ENCODE measurements at places on chromosomes 5 and 9.

DNA sequence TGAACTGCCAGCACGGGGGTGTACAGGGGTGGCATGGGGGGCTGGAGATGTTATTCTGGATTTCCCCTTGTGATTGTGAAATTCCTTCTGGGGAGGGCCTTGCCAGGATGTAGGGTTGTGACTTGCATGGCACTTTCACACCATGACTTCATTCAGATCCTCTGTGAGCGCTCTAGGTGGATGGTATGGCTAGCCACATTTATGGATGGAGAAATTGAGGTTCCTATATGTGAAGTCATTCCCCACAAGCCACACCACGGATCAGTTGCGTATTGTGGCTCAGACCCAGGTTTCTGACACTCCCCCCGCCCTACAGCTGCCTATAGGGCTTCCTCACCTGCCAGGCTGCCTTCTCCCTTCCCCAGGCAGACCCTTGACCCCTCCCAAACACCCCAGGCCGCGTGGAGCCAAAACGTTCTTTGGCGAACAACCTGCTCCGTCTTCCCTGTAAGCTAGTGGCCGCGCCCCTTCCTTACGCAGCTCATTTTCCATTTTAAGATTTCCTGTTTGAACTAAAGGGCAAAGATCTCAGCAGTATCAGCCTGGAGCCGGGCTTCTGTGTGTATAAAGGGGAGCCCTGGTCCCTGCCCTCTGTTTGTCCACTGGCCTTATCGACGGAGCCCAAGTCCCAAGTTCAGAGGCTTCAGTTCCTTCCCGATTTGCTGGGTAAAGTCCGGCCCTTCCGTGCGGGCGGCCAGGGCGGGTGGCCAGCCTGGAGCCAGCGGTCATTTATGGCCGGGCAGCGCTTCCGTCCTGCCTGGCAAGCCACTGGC, 97.8 kb upstream of the KLF4 start:
- DNase-seq: no peak

DNA sequence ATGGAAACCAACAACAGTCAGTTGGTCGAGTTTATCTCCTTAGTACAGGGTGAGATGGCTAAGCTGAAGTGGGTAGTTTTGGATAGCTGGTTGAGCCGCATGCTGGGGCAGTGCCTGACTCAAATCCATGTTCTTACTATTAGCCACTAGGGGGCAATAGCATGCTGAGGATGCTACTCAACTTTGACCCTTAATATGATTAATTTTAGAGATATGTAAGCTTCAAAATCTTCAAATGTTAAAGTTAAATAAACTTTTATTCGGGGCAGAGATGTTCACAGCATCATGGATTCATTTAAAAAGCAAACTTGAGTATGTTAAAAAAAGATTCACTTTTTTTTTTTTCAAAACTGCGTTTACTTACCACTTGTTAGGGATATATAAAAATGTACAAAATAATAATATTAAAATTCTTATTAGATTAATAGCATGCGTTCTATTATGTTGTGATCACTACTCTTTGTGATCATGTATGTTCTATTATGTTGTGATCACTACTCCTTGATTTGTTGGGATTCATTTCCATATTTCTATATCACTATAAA, 57.0 kb downstream of the C9orf153 start:
- peak; percentile 51 for DNase-seq

DNA sequence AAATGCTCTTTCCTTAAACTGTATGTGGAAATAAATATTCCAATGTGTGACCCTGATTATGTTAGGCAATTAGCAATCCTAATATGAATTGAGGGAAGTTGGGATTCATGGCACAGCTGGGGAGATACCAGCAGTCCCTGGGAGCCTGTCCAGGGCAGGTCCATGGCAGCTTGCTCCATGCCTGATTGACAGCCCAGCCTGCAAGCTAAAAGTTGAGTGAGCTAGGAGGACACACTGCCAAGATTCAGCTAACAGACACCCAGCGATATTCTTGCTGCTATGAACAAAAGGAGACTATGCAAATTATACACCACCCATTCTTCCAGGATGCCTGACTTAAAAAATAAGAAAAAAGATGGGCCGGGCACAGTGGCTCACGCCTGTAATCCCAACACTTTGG, 6.2 kb downstream of the TGFBI start:
- no peak for DNase-seq

- no peak for DNase-seq
Observed at GRCh38 chr9:125431012-125431305, 169.3 kb downstream of the GAPVD1 start.

GRCh38 chr5:69004676-69005075, 89.1 kb upstream of the SLC30A5 start:
- DNase-seq: no peak

DNA sequence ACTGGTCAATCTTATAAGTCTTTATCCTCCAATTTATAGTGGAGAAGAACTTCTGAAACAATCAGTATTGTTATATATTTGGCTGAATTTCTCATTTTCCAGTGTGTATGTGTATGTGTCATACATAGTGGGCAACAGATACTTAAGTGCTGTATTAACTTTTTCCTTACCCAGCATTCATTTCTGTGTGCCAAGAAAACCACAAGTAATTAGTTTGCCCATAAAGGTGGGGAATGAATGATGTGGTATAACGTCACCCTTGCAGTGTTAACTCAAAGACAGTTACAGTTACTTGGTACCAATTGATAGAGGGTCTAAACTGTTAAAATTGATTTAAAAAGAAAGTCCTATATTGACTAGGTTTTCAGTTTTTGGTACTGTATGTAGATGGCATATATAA, 2.0 kb downstream of the OGN start:
- no peak for DNase-seq

- no peak for DNase-seq
Observed at GRCh38 chr9:117465706-117466105, 50.8 kb upstream of the ASTN2 start.

- DNase-seq: no peak
Observed at GRCh38 chr5:170279459-170279817, 18.1 kb downstream of the LCP2 start.

GRCh38 chr9:131670247-131671132, 69.4 kb downstream of the RAPGEF1 start:
- peak; percentile 47 for DNase-seq

GRCh38 chr9:34379334-34380033, 2.8 kb upstream of the MYORG start:
- DNase-seq: peak; percentile 89

- no peak for DNase-seq
Observed at GRCh38 chr5:9148242-9148641, 397.6 kb downstream of the SEMA5A start.

GRCh38 chr9:27162045-27162444, 53.0 kb downstream of the TEK start:
- no peak for DNase-seq

- no peak for DNase-seq
Observed at GRCh38 chr9:114888607-114889006, 41.8 kb downstream of the TNFSF8 start.

DNA sequence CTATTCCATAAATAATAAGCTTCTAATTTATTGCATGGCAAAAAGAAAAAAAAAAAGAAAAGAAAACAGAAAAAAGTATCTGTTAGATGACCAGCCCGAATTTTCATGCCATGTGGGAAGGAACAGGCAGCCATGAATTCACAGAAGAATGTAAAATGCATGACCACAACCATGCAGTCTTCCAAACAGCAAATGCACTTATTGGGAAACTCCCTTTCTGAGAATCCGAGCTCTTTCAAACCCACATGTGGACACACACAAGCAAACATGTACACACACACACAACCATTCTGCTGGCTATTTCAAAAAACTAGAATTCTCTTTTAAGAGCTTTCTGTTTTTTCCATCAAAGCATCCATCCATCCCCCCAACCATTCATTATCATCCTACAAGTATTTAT, 236.1 kb downstream of the DNAH5 start:
- no peak for DNase-seq

GRCh38 chr5:21806943-21807342, 1046.2 kb downstream of the CDH12 start:
- no peak for DNase-seq

DNA sequence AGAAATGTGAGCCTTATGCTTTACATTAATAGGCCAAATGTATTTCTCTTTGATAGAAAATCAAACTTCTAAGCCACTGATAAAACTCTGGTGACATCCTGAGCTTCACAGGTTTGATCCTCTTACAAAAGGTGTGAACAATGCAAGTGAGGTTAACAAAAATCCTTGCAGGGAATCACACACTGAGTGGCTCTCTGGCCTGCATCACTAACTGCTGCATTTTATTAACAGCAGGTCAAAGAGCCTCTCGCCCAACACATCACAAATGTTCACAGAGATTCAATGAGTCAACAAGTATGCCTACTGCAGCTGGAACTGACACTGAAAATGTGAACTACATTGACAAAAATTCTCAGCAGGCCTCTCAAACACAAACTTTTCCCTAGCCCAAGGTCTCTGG, 122.3 kb downstream of the SEMA5A start:
- DNase-seq: no peak

- DNase-seq: no peak
Observed at GRCh38 chr5:131262953-131263541, 806 bp upstream of the CDC42SE2 start.

DNA sequence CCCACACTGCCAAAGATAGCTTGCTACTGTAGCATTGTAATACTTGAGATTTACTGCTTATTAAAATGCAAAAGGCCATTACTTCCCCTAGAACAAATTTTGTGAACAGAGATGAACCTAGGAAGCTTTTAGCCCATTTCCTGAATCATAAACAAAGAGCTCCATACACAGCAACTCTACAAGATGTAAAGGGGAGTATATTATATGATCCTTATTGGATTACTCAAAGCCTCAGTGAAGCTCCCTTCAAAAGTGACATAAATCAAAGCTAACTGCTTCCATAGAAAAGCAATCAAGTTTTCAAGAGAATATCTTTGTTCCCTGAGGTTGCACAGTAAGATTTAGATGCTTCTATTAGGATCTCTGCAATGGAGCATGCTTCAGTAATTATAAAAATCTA, 629.8 kb downstream of the EFNA5 start:
- no peak for DNase-seq

Measured in germinal center (tissue), 1 donor.